ENCODE measurements at places on chromosomes 7 and 10.

DNA sequence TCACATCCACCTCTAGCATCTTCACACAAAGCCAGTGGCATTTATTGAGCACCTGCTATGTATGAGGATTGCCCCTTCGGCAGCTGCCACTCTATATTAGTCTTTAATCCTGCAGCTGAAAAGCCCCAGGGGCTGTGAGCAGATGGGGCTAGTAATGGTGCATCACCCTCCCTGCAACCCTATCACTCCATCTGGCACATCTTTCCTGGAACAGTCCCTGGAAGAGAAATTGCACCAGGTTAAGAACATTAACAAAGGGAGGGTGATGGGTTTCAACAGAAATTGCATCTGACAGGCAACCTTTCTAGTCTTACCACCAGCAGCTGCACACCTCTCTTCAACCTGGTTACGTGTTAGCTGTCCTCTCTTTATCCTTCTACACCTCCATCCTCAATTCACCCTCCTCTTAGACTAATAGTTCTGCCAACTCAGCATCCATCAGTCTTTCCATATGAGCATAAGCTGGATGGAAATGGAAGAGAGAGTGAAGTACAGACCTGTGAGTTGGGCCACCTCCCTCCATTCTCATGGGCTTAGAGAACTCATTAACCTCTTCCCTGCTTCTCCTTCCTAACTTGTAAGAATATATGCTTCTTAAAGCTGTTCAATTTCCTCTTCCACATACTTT, 168.6 kb upstream of the NEBL start:
- DNase-seq, result no peak

DNA sequence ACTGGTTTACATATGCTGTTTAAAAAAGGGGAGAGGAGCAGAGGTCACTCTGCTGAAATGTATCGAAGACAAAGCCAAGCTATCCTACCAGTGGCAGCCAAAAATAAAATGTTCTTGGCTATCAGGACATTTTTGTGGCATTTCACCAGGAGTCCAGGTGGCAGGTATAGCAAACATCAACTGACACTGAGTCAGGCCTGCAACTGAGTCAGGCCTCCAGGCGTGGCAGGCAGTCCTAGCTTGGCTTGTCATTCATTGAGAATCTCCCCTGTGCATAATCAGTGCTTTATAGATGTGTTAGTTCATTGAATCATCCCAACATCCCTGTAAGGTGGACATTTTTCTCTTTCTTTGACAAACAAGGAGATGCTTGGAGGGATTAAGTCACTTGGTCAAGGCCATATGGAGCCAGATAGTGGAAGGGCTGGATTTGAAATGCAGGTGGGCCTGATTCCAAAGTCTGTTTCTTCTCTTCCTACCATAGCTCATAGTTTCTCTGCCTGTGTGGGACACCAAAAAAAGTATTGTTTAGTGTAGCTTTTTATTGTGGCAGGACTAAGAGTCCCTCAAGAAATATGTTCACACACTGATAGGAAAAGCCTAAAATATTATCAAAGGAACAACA, 4.3 kb downstream of the DYNC1I1 start:
- DNase-seq, result no peak

- DNase-seq, result no peak
Measured at GRCh38 chr7:43077732-43078391, 34.6 kb upstream of the HECW1 start.

- no peak for DNase-seq
Measured at GRCh38 chr7:123795917-123796316, 47.1 kb upstream of the WASL start.

GRCh38 chr10:87849001-87849400, 14.3 kb downstream of the KLLN start:
- no peak for DNase-seq

DNA sequence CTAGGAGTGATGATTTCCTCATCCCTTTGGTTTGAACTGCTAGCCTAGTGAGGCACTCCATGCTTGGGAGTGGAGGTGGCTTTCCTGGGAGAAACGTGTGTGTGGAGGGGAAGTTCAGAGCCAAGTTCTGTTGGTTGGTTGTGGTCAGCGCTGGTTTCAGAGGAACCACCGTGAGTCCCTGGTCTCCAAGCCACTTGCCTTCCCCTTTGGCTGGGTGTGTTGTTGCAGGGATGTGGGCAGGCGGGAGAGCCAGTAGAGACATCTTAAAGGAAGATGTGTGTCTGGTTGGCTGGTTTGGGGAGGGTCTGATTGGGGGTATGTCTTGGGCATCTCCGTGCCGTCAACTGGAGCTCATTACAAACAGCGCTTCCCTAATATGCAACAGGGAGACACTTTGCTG, 130.8 kb upstream of the TCF7L2 start:
- no peak for DNase-seq

GRCh38 chr7:157528785-157529341, 192.1 kb downstream of the DNAJB6 start:
- DNase-seq, result no peak

DNA sequence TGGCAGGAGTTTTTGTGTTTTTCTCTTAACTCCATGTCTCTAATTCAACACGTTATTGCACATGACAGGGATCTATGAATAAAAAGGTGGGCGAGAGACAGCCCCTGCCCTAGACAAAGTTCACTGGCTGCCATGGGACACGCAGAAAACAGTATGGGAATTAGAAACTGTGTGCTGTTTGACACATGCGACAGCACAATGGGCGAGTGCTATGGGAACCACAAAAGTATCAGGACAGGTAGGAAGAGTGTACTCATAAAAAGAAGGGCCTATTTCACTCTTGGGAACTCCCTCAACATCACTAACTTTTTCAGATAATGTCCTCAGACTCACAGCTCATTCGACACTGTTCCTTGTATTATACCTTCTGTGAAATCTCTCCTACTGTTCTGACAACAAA, 45.7 kb downstream of the MINDY3 start:
- no peak for DNase-seq

- no peak for DNase-seq
Measured at GRCh38 chr7:27362026-27362425, 119.4 kb downstream of the EVX1 start.

GRCh38 chr7:108109221-108109908, 20.8 kb downstream of the LAMB4 start:
- no peak for DNase-seq

GRCh38 chr10:100742076-100742771, 3.2 kb upstream of the PAX2 start:
- DNase-seq, result no peak

DNA sequence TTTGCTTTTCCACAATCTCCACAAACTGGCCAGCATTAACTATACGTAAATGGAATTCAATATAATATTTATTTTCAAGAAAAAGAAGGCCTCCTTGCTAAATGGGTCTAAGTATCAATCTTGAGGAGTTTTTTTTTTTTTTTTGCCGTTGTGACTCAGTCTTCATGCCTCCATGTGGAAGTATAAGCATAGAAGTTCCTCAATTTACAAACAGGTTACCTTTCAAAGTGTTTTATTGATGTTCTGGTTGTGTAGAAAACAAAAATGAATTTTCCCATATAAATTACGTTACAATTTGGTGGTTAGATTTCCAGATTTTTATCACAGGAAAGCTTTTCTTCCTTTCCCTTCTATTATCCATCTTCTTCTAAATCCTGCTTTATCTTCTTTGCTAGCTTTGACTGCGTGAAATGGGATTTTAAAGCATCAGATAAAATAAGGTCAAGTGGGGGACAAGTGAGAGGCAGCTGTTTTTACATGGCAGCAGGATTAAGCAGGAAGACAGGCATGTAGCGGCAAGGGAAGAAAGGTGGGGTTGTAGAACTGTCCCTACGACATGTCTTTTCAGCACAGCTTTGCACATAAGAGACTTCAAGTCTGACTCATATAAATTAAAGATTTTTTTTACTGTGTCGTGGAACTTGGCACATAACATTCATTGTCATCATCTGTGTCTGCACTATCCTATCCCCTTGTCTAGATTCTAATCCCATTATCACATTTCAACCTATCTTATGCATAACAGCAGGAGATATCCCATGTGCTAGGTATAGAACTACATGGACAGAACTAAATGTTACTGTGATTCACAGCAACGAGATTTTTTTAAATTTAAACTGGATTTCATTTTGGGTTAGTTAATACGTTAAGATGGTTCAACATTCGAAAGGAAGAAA, 135.3 kb upstream of the FAM3C start:
- DNase-seq, result no peak

DNA sequence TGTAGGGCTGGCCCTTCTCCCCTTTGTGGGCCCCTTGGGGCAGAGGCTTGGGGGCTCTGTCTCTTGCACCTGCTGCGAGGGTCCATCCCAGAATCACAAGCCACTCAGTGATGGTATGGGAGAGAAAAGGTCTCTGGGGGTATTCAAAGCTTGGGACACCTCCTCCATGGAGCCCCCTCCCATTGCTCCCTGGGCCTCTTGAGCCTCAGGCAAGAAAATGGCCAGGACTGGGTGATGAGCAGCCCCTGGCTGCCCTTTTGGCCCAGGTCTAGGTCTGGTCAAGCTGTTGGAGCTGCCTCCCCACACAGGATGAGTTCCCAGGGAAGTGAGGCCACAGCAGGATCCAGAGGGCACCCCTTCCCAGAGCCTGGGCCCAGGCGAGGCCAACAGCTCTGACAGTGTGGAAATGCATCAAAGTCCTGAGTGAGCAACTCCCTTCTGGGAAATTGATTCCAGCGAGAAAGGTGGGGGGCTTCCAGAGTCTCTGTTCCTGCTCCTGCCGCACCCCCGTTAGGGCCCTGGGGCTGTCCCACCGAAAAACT, 3.4 kb upstream of the MYL7 start:
- DNase-seq, result no peak

GRCh38 chr10:84178160-84178609, 4.6 kb downstream of the GPR15LG start:
- DNase-seq, result no peak

GRCh38 chr7:12947465-12947864, 260.0 kb downstream of the ARL4A start:
- DNase-seq, result no peak

GRCh38 chr10:22228943-22229801, 11.4 kb upstream of the EBLN1 start:
- peak; percentile 78 for DNase-seq

- no peak for DNase-seq
Measured at GRCh38 chr7:92404170-92404614, 43.1 kb upstream of the GATAD1 start.

- DNase-seq, result no peak
Measured at GRCh38 chr10:130807721-130808120, 503.8 kb downstream of the TCERG1L start.

GRCh38 chr7:123079021-123079420, 83.5 kb upstream of the TAS2R16 start:
- DNase-seq, result no peak

- no peak for DNase-seq
Measured at GRCh38 chr10:70615784-70616522, 13.4 kb upstream of the PRF1 start.

GRCh38 chr10:131899116-131899690, 1.6 kb upstream of the PPP2R2D start:
- no peak for DNase-seq

GRCh38 chr10:131555406-131555805, 243.9 kb upstream of the TCERG1L start:
- no peak for DNase-seq

DNA sequence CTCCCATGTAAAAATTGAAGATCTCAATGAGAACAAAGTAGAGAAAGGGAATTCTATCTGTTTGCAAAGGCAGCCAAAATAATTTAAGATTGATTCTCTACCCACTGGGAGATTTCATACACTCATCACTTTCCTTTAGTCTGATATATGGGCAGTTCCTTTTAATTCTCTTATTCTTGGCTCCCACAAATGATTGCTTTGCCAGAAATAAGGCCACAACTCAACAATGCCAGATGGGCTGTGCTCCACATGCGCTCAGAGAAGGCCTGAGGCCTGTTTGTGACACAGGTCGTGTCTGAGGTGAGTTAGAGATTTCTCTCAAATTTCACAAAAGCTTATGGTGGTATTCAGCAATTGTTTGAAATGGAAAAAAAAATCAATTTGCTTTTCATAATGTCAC, 501.9 kb upstream of the SEMA3D start:
- DNase-seq, result no peak

- no peak for DNase-seq
Measured at GRCh38 chr7:73679709-73680108, 3.5 kb downstream of the DNAJC30 start.

GRCh38 chr7:42746214-42746613, 165.7 kb downstream of the C7orf25 start:
- DNase-seq, result no peak

GRCh38 chr10:22698941-22699440, 15.4 kb downstream of the PIP4K2A start:
- DNase-seq, result no peak

Measured in T-helper 9 cell (primary cell).